Fibroblast of the aortic adventitia (primary cell): ENCODE measurements at places on chromosomes 3 and 15. TPM values are rescaled to one million over a fixed set of nuclear protein-coding genes. Genes with fewer than 3 reads are reported as not detected.

ACP3 gene
- total RNA-seq: 0.63 TPM in 1 of 2 replicates, not detected in the other

SNUPN gene
- 41.5 and 43.3 TPM in 2 replicates for total RNA-seq

CIP2A gene
- 7.1 and 39.2 TPM in 2 replicates for total RNA-seq

NANOGP8 gene
- total RNA-seq: 0.81 TPM in 1 of 2 replicates, not detected in the other

FANCI gene
- 11.5 and 57.8 TPM in 2 replicates for total RNA-seq

FMN1 gene
- 1.1 and 9.2 TPM in 2 replicates for total RNA-seq

ANKRD34C gene
- not detected in 2 replicates for total RNA-seq

CCDC39 gene
- total RNA-seq: 0.27 and 8.1 TPM in 2 replicates

THAP10 gene
- 2.3 and 7.9 TPM in 2 replicates for total RNA-seq

AP2M1 gene
- total RNA-seq: 364 and 380 TPM in 2 replicates

KNG1 gene
- total RNA-seq: not detected in 2 replicates

GABRR3 gene
- not detected in 2 replicates for total RNA-seq

CAND2 gene
- total RNA-seq: 6.1 and 11.4 TPM in 2 replicates

ST8SIA2 gene
- 0.25 TPM in 1 of 2 replicates, not detected in the other for total RNA-seq

NLGN1 gene
- 6.1 and 16.1 TPM in 2 replicates for total RNA-seq

LRCH3 gene
- 47.3 and 91.1 TPM in 2 replicates for total RNA-seq

ROBO2 gene
- under 0.01 and 1.2 TPM in 2 replicates for total RNA-seq

TRPM1 gene
- not detected in 2 replicates for total RNA-seq

SLC6A1 gene
- not detected in 2 replicates for total RNA-seq

A4GNT gene
- not detected in 2 replicates for total RNA-seq

CD200 gene
- total RNA-seq: 3.3 and 3.7 TPM in 2 replicates

RETNLB gene
- not detected in 2 replicates for total RNA-seq

KCNMB3 gene
- 0.08 and 2.2 TPM in 2 replicates for total RNA-seq

GPR149 gene
- total RNA-seq: not detected in 2 replicates

COL6A5 gene
- total RNA-seq: under 0.01 TPM in 1 of 2 replicates, not detected in the other

LYZL4 gene
- total RNA-seq: not detected in 2 replicates

EPB42 gene
- not detected in 2 replicates for total RNA-seq

EFHB gene
- 0.27 and 1.1 TPM in 2 replicates for total RNA-seq

NRROS gene
- 0.65 and 2.9 TPM in 2 replicates for total RNA-seq

RARB gene
- 3.1 and 4.2 TPM in 2 replicates for total RNA-seq

MNS1 gene
- 3.8 and 7.0 TPM in 2 replicates for total RNA-seq

UMPS gene
- total RNA-seq: 28.6 and 83.3 TPM in 2 replicates

GASK1A gene
- 0.63 and 0.82 TPM in 2 replicates for total RNA-seq

ARHGAP11A gene
- 10.1 and 33.9 TPM in 2 replicates for total RNA-seq

OTOL1 gene
- not detected in 2 replicates for total RNA-seq

ZNF385D gene
- 0.57 and 11.5 TPM in 2 replicates for total RNA-seq

SH3GL3 gene
- 0.09 and 2.1 TPM in 2 replicates for total RNA-seq

LRRIQ4 gene
- total RNA-seq: 0.09 TPM in 1 of 2 replicates, not detected in the other

CIAO2A gene
- 57.5 and 67.7 TPM in 2 replicates for total RNA-seq

BSN gene
- 0.08 and 0.27 TPM in 2 replicates for total RNA-seq

AGTR1 gene
- total RNA-seq: 2.4 and 3.2 TPM in 2 replicates

ZNF501 gene
- total RNA-seq: 7.6 and 13.1 TPM in 2 replicates

LXN gene
- 115 and 152 TPM in 2 replicates for total RNA-seq

POTEB2 gene
- total RNA-seq: not detected in 2 replicates

GOLGA8N gene
- 1.8 and 5.7 TPM in 2 replicates for total RNA-seq

TF gene
- total RNA-seq: under 0.01 and 4.0 TPM in 2 replicates

ZNF662 gene
- total RNA-seq: 0.74 and 2.6 TPM in 2 replicates

SPINT1 gene
- not detected in 2 replicates for total RNA-seq

ATP8B4 gene
- 0.99 and 1.1 TPM in 2 replicates for total RNA-seq

SCN5A gene
- 0.08 and 0.99 TPM in 2 replicates for total RNA-seq

RASA2 gene
- total RNA-seq: 25.6 and 28.9 TPM in 2 replicates

GSK3B gene
- 74.1 and 123 TPM in 2 replicates for total RNA-seq

IQCF5 gene
- not detected in 2 replicates for total RNA-seq

TSPAN3 gene
- total RNA-seq: 194 and 288 TPM in 2 replicates

ATP10A gene
- total RNA-seq: 4.4 and 5.8 TPM in 2 replicates

FSIP1 gene
- 1.4 and 4.2 TPM in 2 replicates for total RNA-seq

TMEM108 gene
- not detected in 2 replicates for total RNA-seq
